HTR-8/SVneo (cell line): ENCODE measurements at places on chromosomes 12 and 14.
A peak's percentile ranks its signal among the peaks of the same experiment; 100 is the strongest.

GRCh38 chr12:78641837-78642423, 222.6 kb upstream of the SYT1 start:
- DNase-seq: no peak

- DNase-seq: no peak
These were observed 303.3 kb downstream of the DPF3 start for GRCh38 chr14:72590577-72590976.

DNA sequence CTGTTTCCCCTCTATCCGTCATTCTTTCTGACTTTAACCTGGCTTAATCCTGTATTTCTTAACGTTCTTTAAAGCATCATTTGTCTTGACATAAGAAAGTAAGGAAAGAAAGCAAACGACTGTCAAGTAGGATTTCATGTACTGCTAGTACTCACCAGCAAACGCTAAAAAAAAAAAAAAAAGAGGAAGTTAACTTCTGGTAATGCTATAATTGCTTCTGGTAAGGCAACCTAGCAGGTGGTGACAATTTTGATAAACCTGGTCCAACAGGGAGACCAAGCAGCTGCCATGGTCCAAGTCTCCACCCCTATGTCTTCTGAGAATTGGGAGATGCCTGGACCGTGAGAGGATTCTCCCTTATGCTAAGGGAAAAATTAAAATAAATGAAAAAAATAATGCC, 306.6 kb downstream of the DAD1 start:
- DNase-seq: no peak

DNA sequence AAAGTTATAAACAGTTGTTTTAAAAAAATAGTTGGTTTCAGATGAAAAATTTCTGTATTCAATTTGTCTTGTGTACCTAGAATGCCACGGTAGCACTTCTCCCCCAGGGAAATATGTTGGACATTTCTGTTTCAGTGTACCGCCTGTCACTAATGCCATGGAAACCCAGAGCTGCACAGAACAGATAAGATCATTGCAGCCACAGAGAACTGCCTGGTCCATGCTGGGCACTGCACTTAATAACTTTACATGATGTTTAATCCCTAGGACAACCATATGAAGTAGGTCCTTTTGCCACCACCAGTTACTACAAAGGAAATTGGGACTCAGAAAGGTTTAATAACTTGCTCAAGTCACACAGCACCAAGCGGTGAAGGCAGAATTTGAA, 253.4 kb upstream of the SRRM4 start:
- DNase-seq: no peak

GRCh38 chr14:30317729-30318128, 241.2 kb upstream of the G2E3 start:
- DNase-seq: no peak

- no peak for DNase-seq
These were observed 152.6 kb downstream of the PRKCH start for GRCh38 chr14:61474015-61474414.

- DNase-seq: peak; percentile 46
These were observed 783 bp downstream of the CORO1C start for GRCh38 chr12:108730365-108731104.

GRCh38 chr12:119669744-119670472, 2.0 kb downstream of the PRKAB1 start:
- no peak for DNase-seq

GRCh38 chr12:47281667-47282171, 202.0 kb upstream of the AMIGO2 start:
- DNase-seq: no peak

DNA sequence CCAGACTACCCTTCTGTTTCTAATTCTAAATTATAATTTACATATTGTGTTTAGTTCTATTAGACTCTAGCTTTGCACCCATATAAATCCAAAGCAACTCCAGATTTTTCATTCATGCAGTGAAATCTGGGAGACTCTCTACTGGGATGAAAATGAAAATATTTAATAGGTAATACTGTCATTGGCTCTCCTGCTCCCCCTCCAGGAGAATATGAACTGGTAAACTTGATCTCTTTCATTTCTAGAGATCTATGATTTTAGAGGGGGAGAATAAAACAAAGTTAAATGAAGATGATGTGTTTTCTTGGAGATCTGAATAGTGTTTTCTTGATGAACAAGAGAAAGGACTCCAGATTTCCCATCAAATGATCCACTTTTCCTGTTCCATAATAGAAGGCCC, 104.3 kb upstream of the TMCC3 start:
- no peak for DNase-seq

DNA sequence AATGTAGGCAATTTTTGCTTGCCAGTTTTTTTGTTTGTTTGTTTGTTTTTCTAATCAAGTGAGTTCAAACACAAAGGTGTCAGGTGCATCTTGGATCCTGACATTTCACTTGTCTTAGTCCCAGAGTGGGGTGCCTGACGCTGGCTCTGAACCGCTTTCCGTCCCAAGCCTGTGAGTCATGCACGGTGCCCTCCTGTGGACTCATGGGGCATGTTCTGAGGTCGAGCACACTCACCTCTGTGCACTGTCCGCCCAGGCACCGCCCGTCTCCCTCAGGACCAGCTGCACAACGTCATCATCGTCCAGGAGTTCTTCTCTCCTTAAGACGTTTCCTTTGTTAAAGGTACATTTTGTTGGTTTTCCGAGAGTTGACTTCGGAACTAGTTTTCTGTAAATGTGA, 98.2 kb downstream of the GLT1D1 start:
- DNase-seq: no peak

GRCh38 chr12:56725723-56726102, 614 bp upstream of the NACA start:
- DNase-seq: no peak

GRCh38 chr12:94889445-94890210, 113.9 kb downstream of the NDUFA12 start:
- no peak for DNase-seq

DNA sequence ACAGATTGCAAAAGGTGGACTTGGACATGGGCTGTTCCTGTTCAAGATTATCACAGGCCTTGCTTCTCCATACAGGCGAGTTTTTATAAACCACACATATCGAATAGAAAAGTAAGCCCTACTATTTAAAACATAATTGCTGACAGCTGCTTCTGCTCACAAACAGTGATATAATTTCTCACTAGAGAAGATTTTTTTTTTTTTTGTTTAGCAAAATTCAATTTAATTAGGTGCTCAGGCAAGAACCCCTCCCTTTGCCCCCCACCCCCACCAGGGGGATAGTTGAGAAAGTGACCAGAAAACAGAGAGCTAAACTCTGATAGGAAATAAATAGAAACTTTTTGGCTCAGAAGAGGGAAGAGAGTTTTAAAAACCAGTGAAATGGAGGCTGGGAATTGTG, 132.8 kb upstream of the CRY1 start:
- no peak for DNase-seq

- peak; percentile 19 for DNase-seq
These were observed 56.4 kb upstream of the RNU6-8 start for GRCh38 chr14:32259368-32260013.

GRCh38 chr12:117363056-117363662, 1.7 kb upstream of the NOS1 start:
- no peak for DNase-seq

- DNase-seq: no peak
These were observed 155.8 kb upstream of the ATP2B1 start for GRCh38 chr12:89864411-89864810.

DNA sequence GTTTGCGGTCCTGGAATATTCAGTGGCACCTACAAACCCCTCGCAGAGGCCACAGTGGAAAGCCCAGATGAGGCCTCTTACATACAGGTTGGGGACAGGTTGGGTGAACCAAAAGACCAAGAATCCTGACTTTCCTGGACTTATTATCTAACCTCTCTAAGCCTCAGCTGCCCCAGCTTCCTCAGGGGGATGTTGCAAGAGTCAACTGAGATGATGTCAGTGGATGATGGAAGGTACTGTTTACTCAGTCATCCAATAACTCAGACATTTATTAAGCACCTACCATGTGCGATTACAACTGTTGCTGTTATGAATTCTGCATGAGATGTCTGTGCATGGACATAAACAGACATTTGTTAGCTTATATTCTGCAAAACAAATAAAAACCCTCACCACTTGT, 72.8 kb downstream of the RFX4 start:
- no peak for DNase-seq

- no peak for DNase-seq
These were observed 121.9 kb downstream of the SPTSSA start for GRCh38 chr14:34340025-34340625.

DNA sequence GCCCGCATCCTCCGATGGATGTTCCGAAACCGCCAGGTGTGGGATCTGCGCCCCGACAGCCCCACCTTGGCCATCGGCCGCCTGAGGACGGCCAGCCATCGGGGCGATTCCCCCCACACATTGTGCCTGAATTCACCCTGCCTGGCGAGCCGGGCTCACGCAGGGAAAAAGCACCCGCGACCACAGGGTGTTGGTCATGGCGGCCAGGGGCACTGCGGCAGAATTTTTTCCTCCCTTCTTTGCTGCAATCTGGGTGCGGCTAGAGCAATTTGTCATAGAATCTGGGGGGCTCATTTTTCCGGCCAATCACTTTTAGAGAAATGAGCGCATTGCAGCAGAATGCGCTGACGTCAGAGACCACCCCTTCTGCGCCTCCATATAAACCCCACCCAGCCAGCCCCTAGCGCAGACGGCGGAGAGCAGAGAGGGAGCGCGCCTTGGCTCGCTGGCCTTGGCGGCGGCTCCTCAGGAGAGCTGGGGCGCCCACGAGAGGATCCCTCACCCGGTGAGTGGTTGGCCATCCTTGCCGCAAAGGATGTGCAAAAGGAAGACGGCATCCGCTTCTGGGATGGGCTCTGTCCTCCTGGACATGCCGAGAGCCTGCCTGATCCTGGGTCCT, at the start of gene MEG3:
TSS of gene MEG3 (plus strand) at position 406 of the 619 bp plus-strand sequence.
- peak; percentile 61 for DNase-seq

GRCh38 chr12:92847368-92847767, 81.7 kb downstream of the EEA1 start:
- DNase-seq: no peak

DNA sequence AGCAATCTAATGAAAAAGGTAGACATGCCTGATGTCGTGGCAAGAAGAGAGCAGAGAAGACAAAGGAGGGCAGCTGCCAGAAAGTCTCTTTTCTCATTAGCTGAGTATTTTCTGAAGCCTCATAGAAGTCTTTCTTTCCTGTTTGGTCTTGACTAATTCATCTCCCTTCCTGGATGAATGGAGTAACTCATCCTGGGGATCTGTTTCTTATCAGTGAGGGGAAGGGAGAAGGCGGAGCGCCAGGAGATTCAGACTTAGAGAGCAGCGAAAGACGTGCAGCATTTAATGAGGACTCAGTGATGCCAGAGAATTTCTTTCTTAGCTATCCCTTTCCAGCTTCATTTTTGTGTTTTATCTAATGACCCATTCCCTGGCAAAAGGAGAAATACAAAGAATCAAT, 89.4 kb downstream of the SLC15A4 start:
- no peak for DNase-seq

- DNase-seq: no peak
These were observed 14.1 kb downstream of the FIGNL2 start for GRCh38 chr12:51834411-51834810.

DNA sequence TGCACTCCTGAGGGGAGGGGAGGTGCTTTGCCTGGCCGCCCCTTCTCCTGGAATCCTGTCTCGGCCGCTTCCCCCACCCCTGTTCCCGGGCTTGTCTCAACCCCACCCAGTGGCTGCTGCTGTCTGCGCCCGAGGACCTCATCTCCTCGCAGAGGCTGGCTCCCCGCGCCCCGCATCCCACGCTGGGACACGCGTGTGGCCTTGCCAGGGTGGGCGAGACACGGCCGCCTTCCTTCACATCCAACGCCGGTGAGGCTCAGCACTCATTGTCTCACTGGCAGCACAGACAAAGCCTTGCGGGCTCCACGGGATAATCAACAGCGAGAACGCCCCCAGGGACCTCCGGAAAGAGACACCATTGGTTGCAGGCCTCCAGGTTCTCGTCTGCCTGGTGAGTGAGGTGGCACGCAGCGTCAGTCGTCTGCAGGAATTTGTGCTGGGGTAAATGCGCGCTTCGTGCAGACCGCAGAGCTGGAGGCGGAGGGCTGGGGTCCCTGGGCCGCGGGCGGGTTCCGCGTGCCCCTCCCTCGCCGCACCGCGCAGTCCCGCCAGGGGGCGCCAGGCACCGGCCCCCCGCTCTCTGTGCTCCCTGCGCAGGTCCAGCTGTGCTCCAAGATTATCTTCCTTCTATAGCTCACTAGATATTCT, 26.8 kb downstream of the CCDC177 start:
- DNase-seq: peak; percentile 45
